ENCODE measurements at places on chromosomes 13 and 19.

DNA sequence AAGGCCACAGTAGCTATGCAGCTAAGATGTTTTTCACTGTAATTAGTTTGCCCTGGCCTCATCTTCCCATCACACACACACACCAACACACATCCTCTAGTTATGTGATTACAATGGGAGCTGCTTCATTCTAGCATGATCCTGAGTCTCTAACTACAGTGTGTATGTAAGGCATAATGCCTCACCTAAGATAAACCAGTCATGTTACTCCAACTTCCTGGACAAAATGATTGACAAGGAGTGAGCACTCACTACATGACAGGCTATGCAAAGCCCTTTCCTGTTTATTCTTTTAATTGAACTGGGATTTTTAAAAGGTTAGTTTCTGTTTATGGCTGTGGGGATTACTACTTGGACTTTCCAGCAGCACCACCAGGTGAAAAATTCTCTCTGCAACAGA, 400.8 kb upstream of the ATXN8OS start:
- DNase-seq = no peak

DNA sequence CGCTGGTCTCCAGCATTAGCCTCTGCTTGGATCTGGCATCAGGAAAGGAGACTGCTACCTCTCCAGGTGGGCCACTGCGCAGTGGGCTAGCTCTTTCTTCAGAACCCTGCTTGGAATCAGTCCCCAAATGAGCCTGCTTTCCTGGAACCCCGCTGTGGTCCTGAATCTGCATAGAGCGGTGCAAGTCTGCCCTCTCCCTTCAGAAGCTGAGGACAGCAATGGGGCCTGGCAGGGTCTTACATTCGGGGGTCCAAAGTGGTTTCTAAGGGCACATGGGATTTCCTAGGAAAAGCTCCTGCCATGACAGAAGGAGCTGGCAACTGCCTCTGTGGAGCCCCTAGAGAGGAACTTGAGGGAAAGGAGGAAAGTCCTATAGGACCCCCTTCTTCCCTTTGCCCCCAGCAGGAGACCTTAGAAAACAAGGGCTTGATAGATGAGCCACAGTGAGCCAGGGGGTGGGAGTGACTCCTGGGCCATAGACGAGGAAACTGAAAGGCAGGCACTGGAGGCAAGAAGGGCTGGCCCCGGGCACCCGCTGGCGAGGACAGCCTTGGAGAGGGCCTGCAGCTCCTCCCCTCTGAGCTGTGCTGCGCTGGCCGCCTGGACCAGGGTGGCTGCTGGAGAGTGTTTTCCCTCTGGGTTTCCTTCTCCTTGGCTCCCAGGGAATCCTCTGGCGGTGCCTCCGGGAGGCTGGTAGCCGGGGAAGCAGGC, 1.4 kb upstream of the VSTM2B start:
- no peak for DNase-seq

DNA sequence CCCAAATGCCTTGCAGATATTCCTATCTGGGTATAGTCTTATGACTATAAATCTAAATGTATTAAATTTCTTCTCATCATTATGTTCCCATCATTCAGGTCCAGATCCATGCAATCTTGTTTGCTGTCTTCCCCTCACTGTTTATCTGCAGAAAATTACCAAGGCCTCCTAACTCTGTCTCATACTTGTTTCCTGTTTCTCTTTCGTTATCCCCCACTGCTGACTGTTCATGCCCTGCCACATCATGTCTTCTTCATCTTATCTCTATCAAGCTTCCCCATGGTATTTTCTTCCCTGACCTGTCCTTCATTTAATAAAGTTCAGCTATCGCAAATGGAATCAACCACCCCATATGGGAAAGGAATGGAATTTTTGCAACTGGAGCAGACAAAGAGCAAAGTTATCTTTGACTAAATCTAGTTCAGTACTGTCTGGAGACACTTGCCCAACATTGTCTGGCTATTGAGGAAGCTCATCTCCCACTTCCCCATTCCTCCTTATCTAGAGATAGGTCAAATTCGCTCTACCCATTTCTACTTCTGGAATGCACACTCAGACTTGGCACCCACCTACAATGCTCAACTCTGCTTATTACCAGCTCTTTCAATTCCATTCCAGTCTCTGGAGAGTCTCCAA, 1358.1 kb downstream of the EFNB2 start:
- no peak for DNase-seq

- DNase-seq = no peak
Measured at GRCh38 chr13:103238441-103238840, 172.2 kb upstream of the SLC10A2 start.

DNA sequence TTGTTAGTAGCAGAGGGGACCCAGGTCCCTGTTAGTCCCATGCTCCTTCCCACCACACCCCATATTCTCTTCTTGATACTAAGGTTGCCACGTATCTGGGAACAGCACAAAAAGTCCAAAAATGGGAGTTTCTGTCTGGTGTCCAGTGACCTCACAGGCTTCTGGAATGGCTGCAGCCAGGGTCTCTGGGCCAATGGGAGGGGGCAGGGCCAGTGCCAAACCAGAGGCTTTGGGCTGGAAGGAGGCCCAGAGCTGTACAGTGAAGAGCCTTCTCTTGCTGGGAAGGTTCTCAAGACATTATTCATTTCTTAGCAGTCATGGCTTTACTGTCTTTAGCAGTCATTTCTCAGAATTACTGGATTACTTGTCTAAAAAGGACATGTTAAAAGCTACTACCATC, 119.2 kb downstream of the FRY start:
- no peak for DNase-seq

- DNase-seq = no peak
Measured at GRCh38 chr19:29001141-29001581, 211.8 kb downstream of the UQCRFS1 start.

GRCh38 chr19:55091955-55092354, 16.3 kb downstream of the EPS8L1 start:
- no peak for DNase-seq

DNA sequence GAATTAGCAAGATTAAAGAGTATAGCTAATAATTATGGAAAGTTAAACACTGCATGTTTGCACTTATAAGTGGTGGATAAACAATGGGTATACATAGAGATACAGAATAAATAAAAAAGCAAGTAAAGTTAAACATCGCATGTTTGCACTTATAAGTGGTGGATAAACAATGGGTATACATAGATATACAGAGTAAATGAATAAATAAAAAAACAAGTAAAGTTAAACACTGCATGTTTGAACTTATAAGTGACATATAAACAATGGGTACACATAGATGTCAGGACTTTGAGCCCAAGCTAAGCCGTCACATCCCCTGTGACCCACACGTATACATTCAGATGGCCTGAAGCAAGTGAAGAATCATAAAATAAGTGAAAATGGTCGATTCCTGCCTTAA, 1533.3 kb upstream of the SPRY2 start:
- no peak for DNase-seq

DNA sequence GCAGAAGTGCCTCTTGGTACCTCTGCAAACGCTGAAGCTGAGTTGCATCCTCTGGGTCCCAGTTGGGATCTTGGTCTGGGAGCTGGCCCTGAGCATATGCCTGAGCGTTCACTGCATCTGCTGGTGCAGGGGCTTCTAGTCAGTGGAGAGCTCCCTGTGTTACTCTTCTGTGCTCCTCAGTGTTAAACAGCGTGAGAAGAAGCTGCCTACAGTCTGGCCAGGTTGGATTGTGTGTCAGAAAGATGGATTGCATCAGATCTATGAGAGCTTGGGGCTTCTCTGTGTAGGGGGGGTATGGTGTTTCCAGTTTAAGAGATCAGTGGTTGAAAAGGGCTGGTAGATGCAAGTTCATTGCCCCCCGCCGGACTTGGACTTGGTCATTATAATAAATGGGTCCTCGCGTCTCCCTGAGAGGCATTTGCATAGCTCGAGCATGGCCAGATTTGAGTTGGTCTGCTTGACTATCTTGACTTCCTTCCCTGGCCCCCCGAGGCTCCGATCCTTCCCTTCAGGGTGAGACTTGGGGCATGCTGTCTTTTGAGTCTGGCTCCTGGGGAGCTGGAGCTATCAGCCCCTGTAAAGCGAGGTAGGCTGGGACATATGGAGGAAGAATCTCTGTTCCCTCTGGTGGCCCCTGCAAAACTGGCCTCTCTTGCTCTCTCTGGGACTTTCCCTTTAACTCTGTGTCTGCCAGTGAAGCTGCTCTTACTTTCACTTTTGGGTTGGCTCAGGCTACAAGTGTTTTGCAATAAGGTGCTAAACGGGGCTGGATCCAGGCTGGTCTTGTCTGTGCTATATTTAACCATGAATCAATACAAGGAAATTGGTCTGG, 52.9 kb downstream of the OR10H4 start:
- no peak for DNase-seq

DNA sequence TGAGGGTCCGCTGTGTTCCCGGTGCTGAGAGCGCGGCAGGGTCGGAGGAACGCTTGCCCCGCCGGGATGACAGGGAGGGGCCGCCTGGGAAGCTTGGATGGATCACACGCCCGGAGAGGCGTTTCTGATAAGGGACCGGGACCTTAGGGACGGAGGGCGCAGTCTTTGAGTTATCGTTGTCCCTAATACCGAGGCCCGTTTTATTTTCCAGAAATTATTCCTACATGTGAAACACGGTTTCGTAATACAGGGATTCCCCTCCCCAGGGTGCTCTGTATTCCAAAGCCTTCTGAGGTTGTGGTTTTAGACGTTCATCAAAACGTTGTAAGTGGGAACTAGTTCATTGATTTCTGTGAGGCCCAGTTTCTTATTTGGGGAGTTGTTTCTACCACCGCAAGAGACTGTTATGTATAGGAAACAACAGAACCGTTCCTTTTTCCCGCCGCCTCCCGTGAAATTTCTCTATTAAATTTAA, 752 bp downstream of the PDCD5 start:
- DNase-seq = no peak

DNA sequence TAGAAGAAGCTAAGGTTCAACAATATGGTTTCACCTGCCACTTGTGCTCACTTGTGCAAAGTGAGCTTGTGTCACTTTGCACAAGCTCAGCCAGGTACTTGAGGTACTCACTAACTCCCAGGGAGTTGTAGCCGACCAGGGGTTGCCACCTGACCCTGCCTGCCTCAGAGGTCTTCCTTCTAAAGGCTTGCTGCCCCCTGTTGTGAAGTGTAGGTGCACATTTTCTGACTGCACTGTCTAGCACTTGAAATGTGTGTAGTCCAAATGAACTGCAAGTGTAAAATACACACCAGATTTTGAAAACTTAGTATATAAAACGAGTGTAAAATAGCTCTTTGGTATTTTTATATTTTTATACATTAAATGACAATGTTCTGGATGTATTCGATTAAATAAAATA, 230.8 kb downstream of the DLEU7 start:
- DNase-seq = no peak

DNA sequence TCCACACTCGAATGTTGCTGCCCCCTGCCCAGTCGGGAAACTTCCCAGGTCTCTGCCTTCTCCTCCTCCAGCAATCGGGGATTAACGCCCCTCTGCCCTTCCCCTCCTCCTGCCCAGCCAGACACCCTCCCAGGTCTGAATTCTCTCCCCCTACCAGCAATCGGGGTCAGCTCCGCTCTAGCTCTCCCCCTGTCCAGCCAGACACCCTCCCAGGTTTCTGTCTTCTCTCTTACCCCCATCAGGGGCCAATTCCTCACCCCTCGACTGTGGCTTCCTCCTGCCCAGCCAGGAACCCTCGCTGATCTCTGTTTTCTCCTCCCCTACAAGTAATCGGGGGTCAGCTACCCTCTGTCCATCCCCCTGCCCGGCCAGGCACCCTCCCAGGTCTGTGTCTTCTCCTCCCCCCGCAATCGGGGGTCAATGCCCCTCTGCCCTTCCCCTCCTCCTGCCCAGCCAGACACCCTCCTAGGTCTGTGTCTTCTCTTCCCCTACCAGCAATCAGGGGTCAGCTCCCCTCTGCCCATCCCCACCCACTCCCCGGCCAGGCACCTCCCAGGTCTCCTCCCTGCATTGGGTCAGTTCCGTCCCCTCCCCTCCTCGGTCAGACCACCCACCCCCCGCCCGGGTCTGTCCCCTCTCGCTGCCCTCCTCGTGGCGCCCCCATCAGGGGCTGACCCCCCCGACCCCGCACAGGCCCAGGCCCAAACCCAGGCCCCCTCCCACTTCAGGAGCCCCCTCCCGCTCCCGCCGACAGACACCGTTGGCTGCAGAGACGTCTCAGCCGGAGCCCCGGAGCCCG, 668 bp downstream of the ZFR2 start:
- no peak for DNase-seq

DNA sequence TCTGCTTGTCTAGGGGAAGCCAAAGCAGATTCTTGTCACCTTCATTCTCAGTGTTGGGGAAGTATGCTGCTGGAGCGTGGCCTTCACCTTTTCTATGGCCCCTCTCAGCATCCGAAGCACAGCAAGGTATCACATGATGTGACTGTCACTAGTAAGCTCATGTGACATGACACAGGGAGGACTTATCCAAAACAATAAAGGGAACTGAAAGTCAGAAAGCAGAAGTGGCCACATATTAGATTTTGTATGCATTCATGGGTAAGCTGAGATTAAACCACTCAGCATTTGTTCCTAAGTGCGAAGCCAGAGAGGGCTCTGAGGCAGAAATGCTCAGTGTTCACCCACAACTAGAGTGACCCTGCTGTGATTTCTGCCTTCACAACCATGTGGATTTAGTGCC, 72.8 kb upstream of the PCDH8 start:
- DNase-seq = no peak

DNA sequence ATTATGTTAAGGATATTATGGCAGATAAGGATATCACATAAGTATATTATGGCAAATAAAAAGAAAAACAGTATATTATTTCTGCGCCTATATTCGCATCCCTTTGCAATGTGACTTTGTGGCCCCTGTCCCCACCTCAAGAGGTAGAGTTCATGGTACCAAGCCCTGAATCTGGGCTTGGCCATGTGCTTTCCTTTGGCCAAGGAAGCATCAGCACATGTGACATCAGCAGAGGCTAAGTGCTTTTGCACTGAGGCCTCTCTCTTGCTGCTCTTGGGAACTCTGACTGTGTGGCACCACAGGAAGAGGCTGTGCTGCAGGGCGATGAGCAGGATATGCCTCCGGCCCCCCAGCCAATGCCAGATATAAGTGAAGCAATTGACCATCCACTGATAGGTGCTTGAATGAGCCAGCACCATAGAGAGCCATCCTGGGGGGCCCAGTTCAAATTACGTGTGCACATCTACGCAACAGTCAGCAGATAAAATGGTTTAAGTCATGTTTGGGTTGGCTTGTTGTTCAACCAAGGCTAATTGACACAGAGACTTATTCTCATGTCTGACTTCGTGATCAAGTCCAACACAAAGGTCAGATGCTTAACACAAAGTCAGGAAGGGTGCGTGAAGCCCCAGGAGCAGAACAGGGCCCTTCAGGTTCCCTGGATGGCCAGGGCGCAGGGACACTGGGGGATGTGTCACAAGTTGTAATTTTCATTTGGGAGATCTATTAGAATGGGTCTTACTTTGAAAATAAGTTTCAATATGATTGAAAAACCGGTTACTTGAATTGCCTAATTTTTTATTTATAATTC, 173.3 kb downstream of the COL4A1 start:
- DNase-seq = no peak

GRCh38 chr13:76091076-76091475, 454.9 kb downstream of the LMO7 start:
- no peak for DNase-seq

DNA sequence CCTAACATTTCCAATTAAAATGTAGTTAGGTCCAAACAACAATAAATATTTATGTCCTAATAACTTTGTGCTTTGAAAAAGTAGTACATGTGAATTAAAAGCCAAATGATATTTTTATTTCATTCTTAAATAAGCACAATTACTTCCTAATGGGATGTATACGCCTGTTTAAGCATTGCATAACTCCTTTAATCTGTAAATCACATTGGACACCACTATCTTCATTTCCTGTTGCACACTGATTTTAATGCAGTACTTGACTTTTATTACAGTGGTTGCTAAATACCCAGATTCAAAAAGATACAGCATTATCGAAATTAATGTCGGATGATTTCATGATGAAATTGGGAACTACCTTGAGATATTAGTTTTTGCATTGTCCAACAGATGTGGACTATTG, 70.9 kb downstream of the TNFSF11 start:
- no peak for DNase-seq

GRCh38 chr13:64311112-64311511, 2895.5 kb upstream of the PCDH20 start:
- DNase-seq = no peak
